ENCODE measurements at places on chromosomes 12 and 14.
A peak's percentile ranks its signal among the peaks of the same experiment; 100 is the strongest.

DNA sequence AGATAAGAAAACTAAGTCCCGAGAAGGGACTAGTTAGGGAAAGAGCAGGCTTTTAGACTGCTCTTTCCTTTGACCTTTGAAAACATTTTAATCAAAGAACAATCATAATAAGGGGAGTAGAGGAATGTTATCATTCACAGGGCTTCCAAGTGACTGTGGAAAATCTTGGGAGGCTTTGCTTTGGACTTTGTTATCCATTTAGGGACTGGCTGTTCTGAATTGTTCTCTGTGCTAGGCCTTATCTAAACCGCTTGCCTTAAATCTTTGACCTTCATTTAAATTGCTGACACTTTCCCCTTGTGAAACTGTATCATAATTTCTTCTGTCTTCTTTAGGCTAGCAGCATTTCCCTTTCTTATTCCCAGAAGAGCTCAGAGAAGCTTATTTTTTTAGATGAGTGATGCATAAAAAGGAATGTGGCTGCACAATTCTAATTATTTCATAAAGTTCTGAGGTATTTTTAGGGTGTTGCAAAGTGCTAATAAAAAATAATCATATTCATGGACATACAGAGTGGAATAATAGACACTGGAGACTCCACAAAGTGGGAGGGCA, 9.5 kb upstream of the CALM1 start:
- DNase-seq: no peak

DNA sequence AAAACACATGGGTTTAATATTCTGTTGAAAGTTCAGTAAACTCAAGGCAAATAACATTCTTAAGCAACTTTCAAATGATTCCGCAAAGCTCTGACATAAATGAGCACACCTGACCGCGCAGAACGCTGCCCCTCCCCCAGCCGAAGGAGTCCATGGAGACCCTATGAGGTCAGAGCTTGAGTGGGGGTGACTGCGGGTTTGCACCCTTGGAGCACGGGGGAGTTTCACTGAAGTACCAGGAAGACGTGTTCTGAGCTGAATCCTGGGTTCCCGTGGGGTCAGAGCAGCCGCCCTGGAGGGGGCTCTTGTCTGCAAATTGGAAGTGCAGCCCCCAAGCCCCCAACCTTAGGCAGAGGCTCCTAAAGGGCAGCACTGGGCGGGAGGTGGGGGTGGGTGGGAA, 324.1 kb upstream of the SFSWAP start:
- no peak for DNase-seq

- DNase-seq: no peak
Observed at GRCh38 chr14:34749408-34749807, 35.0 kb upstream of the CFL2 start.

- no peak for DNase-seq
Observed at GRCh38 chr12:38547586-38547985, 231.0 kb downstream of the ALG10B start.

DNA sequence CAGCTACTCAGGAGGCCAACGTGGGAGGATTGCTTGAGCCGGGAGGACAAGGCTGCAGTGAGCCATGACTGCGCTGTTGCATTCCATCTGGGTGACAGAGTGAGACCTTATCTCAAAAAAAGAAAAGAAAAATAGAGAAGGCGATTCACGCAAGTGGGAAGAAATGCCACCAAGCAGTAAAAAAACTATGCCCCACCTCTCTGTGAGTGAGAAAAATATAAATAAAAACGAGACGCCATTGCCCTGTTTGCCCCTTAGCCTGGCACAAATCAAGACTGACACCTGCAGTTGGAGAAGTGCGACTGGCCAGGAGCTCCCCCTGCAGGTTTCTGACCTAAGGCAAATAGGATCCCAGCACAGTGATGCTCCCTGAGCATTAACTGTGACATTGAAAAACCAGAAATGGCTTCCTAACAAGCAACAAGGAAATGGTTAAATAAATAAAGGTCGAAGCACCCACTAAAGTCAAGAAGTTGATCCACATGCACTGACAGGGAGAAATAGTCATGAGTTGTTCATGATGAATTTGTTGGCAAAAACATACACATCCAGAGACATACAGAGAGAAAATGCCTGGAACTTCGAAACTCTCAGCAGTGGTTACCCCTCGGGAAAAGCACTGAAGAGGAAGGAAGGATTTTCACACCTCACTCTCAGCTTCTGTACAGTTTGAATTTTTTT, 21.1 kb downstream of the GSC start:
- DNase-seq: no peak

DNA sequence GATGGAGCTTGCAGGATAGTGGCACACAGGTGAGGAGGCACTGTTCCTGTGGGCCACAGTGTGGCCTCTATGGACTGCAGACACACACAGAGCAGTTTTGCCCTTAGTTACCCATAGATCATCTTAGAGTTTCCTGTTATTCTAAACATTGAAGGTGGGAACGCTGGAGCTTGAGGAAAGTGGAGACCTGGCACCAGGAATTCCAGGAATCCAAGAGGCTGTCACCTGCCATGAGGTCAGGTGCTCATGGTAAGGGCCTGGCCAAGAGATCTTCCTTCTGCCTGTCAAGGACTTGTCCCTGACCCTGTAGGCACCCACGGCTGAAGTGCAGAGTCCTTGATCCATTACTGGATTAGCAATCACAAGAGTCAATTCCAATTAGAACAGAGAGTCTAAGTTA, 65.2 kb upstream of the ACTN1 start:
- DNase-seq: no peak

DNA sequence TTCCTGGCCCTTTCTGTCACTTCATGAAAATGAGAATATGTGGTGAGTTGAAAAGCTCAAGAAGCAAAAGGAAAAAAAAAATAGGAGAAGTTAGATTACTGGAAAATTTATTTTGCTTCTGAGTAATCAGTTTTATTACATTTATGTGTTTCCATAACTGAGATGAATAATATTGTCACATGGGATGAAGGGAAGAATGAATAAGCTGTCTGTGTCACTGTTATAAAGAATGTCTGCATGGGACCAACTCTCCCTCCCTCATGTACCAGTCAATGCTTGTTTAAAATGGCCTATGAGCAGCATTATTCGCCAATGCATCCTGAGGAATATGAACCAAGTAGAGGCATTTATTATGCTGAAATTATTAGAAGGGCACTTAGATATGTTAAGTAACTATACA, 246.3 kb downstream of the PRKD1 start:
- DNase-seq: no peak

DNA sequence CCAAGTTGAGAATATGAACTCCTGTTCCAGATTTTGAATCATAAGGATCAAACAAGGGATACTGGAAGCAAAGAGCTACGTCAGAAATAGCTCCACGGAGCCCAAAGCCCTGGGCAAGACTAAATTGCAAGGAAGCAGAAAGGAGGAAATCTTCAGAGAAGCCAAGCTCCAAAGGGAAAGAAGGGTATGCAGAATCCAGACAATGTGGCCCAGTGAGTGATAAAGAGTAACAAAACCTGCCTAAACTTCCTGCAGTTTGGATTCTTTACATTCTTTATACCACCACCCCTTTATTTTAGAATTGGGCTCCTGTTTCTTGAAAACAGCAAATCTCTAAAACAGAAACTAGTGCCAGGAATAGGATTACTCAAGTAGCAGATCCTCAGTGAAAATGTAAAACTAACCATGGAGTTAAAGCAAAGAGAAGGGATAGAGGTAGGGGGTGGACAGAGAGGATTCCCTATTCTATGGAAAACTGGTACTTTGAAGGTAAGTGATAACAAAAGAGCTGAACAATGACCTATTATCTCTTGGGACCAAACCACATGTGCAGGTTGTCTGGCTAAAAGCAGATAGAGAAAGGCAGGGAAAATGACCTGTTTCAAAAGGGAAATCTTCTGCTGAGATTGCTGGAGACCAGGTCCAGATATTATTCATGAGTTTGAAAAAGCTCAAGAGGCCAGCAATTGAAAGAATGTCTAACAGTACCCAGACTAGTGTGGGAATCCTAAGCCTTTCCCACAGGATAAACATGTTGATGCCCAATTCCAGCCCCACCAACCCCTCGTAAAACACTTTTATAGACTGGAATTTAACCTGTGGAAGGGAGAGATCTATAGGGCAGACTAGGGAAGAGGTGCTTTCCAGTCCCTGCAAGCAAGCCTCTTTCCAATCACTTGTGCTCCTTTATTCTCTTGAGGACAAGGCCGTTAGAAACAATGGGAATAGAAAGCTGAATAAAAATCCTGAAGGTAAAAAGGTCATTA, 24.5 kb downstream of the MBIP start:
- no peak for DNase-seq

DNA sequence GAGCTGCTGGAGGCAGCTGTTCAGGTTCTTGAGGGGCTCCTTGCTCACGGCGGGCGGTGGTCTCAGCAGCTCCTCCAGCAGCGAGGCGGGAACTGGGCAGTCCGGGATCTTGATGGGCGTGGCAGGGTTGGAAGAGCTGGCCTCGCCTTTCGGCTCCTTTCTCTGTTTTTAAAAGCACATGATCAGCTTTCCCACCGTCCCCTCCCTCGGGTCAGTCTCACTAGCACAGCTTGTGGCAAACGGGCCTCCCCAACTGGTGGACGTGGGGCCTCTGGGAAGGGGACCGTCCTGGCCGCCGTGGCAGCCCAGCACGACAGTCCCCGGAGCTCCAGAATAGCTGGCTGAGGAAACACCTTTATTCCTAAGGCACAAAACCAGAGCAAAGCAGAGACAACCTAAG, 12.5 kb upstream of the ANKLE2 start:
- DNase-seq: no peak

GRCh38 chr14:62616668-62617067, 428.6 kb downstream of the KCNH5 start:
- no peak for DNase-seq

GRCh38 chr14:99806836-99807235, 13.6 kb downstream of the EML1 start:
- peak; percentile 64 for DNase-seq
